ENCODE measurements at places on chromosomes 4 and X.
A peak's percentile ranks its signal among the peaks of the same experiment; 100 is the strongest.

- no peak overlapping the region for H3K4me3 ChIP-seq
- H3K4me1 ChIP-seq: peaks cover 29% of the 10 kb centered on the region
- H3K27ac ChIP-seq: no peak overlapping the region
- DNase-seq: no peak
- no peaks in the 10 kb centered on the region for H3K27me3 ChIP-seq
Observed at GRCh38 chrX:150036641-150037040, 98.3 kb upstream of the EOLA2 start.

DNA sequence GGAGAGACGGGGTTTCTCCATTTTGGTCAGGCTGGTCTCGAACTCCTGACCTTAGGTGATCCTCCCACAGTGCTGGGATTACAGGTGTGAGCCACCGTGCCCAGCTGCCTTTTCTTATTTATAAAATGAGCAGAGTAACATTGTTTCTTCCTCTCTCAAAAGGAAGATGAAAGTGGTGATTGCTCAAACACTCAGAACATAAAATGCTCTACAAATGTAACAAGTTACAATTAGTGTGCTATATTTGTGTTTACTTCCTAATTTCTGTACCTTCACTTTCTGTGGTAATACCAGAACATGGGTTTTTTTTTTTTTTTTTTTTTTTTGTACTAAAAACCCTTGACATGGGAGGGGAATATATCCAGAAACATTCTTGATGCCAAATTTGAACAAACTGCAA is 197.9 kb downstream of the MGST2 start:
- no peak overlapping the region for H3K4me3 ChIP-seq
- DNase-seq: no peak
- no peak overlapping the region for H3K27ac ChIP-seq
- peaks cover 4% of the 10 kb centered on the region for H3K4me1 ChIP-seq

DNA sequence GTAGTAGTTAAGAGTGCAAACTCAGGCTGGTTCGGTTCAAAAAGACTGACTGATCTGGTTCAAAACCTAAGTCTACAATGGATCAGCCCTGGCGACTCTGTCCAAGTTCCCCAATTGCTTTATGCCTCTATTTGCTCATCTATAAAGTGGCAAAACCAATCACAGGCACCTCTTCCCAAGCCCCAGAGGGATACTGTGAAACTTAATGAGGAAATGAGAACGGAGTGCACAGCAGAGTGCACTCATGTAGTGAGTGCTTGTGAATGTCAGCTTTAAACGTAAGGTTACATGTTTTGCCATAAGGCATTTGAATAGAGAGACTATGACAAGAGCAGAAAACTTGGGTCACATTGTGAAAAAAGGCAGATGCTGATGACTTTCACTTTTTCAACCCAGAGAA is 199.7 kb upstream of the KLF3 start:
- H3K4me3 ChIP-seq: no peak overlapping the region
- no peaks in the 10 kb centered on the region for H3K36me3 ChIP-seq
- DNase-seq: no peak
- peaks cover 49% of the 10 kb centered on the region for H3K4me1 ChIP-seq
- no peak overlapping the region for H3K27ac ChIP-seq

DNA sequence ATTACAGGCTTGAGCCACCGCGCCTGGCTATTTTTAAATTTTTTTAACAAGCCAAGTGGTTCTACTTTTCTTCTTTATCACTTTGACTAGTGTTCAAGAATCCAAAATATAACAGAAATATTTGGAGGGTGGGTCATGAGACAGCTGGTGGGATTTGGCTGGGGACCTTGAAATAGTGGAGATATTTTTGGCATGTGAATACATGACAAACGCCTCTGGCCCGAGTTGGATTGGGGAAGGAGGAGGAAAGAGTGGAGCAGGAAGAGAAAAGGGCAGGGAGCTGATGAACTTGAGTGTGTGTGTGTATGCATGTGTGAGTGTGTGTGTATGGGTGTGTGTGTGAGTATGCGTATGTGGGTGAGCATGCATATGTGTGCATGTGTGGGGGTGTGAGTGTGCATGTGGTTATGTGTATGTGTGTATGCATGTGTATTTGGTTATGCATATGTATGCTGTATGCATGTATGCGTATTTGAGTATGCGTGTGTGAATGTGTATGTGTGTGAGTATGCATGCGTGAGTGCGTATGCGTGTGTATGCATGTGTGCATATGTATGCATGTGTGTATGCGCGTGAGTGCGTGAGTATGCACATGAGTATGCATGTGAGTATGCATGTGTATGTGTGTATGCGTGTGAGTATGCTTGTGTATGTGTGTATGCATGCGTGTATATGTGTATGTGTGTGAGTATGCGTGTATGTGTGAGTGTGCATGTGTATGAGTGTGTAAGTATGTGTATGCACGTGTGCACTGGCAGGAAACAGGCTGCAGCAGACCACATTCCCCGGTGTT is 49.6 kb downstream of the JADE1 start:
- H3K4me3 ChIP-seq: no peak overlapping the region
- H3K36me3 ChIP-seq: no peaks in the 10 kb centered on the region
- no peaks in the 10 kb centered on the region for H3K27me3 ChIP-seq
- DNase-seq: no peak
- H3K27ac ChIP-seq: no peak overlapping the region

DNA sequence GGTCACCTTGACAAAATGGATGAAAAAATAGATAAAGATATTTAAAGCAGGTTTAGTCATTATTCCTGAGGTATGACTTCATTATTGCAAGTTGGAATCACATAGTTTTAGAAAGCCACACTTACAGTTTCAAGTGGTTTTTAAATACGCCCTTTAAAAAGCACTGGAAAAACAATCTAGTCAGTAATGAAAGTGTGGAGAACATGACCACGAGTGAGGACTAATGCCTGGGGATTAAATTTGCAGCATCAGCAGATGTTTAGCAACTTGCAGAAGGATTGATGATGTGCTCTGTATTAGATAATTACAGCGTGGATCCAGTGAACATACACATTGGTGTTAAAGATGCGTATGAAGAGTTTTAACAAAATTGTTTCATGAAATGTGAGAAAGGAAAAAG is 5.9 kb downstream of the SPARCL1 start:
- no peak overlapping the region for H3K4me3 ChIP-seq
- H3K36me3 ChIP-seq: no peaks in the 10 kb centered on the region
- peak overlapping the region; percentile 92 for H3K27ac ChIP-seq
- no peak for DNase-seq
- H3K27me3 ChIP-seq: no peaks in the 10 kb centered on the region

Measured in esophagus squamous epithelium (tissue), 5 donors.